ENCODE measurements at places on chromosomes 2 and 18.

GRCh38 chr2:225140723-225141122 is 98.5 kb upstream of the DOCK10 start:
- DNase-seq = no peak

- DNase-seq = no peak
Observed at GRCh38 chr2:101983928-101984327, 7.8 kb upstream of the IL1R2 start.

- no peak for DNase-seq
Observed at GRCh38 chr2:234879671-234880455, 72.0 kb upstream of the SH3BP4 start.

DNA sequence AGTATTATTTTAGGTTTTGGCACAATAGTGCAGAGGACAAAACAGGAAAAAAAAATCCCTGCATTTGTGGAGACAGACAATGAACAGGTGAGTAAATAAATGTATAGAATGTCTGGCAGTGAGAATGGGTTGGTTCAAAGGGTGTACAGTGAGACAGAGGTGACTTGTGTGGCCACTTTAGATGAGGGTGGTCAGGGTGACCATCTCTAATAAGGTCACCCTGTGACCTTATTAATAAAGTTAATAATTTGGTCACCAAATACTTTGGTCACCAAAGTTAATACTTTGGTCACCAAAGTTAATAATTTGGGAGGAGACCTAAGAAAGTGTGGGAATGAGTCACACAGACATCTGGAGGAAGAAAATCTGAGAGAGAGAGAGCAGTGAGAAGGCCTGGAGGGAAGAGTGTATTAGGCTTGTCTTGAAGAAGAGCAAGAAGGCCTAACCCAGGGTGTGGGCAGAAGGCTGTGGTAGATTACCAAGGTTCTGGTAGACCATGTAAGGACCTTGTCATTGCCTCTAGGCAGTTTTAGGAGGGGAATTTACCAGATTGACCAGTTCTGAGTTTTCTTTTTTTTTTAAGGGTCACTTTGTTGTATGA is 1368.4 kb upstream of the CELF4 start:
- no peak for DNase-seq
